ENCODE measurements at places on chromosomes 6 and 20.

GRCh38 chr6:27138406-27138805, 109.1 kb upstream of the PRSS16 start:
- DNase-seq = no peak

DNA sequence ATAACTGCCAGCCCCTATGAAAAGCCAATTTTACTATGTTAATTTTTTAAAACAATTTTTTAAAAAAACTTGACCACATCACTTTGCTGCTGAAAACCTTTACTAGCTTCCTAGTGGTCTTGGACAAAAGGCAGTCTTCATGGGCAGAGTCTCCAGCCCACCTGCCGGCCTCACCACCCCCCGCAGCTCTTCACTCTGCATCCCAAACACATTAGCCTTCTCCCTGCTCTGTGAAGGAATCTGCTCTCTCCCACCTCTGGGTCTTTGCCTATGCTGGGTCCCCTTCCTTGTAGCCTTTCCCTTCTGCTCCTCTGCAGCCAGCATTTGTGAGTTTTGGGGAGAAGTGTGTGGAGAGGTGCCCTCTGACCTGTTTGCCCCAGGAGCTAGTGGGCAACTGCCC, 170.7 kb upstream of the MLN start:
- DNase-seq = no peak

- peak; percentile 88 for DNase-seq
Measured at GRCh38 chr20:31569163-31570020, 35.7 kb upstream of the ID1 start.

- DNase-seq = no peak
Measured at GRCh38 chr6:151576633-151577032, 82.8 kb downstream of the CCDC170 start.

GRCh38 chr20:22312744-22313346, 271.5 kb downstream of the FOXA2 start:
- DNase-seq = no peak

- no peak for DNase-seq
Measured at GRCh38 chr6:108464418-108465097, 96.2 kb upstream of the FOXO3 start.

DNA sequence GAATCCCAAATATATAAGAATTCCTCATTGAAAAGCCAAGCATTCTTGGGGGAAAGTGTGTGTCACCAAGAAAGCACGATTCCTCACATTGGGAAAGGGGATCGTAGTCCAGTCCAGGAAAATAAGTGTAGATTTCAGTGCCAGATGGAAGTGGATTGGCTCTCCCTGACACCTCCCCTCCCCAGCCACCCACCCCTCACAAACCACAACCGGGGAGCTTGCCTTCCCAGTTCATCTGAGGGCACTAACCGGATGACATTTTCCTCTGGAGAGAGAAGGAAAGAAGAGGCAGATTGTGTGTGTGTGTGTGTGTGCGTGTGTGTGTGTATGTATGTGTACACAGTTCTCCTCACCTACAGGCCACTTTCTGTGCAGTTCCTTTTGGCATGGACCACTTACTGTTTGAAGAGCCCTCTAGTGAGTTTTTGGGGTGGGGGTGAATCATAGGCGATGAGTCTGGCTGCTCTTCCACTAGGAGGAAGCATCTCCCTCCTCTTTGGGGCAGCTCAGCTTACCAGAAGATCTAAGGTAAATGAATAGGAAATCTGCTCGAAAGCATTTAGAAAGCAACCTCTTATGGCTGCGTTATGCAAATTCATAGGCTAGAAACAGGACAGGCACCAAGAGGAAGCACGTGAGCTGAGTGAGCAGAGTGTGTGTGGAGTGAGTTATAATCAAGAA, 20.8 kb downstream of the DAAM2 start:
- no peak for DNase-seq

DNA sequence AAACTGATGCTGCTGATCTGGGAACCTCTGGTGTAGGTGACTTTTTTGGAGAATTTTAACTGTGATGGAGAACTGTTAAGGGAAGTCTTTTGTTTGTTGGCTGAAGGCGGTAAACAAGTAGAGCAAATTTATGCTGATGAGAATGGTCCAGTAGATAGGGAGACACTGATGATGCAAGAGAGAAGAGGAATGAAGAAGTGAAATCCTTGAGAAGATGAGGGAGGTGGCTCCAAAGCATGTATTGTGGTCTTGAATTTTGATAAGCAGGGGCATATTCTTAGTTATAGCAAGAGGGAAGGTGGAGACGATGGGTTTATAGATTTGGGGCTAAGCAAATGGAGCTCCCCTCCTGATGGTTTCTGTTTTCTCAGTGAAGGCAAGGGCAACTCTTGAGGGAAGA, 22.0 kb downstream of the MAPK14 start:
- DNase-seq = no peak

DNA sequence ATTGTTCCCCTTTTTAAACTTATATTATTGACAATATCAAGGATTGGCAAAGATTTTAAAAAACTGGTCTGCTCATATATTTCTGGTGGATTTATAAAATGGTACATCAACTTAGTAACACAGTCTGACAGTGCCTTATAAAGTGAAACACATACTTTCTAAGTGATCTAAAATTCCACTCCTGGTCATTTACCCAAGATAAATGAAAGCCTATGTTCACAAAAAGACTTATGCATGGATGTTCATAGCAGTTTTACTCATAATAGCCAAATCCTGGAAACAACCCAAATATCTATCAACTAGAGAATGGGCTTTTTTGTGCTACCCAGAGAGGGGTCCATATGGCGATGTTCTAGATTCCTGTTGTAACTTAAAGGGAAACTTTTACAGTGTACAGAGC, 222.4 kb upstream of the FAM83B start:
- no peak for DNase-seq

DNA sequence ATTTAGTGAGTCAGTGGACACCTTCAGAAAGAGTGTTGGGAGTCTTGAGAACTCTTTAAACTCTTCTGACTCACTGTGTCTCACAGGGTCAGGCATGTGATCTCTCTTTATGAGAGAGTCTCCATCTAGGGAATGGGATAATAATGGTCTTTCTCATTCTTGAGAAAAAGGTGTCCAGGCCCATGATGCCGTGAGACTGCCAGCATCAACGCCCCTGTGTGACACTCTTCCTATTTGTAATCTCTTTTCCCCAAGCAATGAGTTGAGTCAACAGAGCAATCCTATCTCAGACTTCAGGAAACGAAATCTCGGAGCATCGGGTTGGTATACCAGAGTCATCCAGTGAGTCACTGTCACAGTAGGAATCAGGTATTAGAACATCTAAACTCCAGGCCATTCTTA, 82.3 kb upstream of the BMP2 start:
- no peak for DNase-seq

- no peak for DNase-seq
Measured at GRCh38 chr6:105785066-105785811, 300.9 kb upstream of the PRDM1 start.
